ENCODE measurements at places on chromosomes 4 and X.

DNA sequence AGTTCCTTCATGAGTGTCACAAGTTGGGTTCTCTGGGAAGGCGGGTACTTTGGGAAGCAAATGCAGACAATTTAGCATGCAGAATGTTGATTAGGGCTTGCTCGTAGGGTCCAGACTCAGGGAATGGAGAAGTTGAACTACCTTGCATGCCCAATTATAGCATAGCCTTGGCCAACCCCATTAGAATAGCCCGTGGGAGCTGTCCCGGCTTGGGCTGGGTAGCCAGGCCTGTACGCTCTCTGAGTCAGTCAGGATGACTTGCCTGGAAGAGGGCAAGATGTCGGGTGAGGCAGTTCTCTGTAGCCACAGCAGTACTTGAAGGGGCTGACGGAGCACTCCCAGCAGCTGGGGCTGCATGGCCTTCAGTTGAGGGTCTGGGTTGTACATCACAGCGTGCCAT, 19.5 kb downstream of the KIAA0232 start:
- DNase-seq: no peak

- no peak for DNase-seq
Measured at GRCh38 chrX:46168254-46168653, 377.0 kb downstream of the ZNF674 start.

DNA sequence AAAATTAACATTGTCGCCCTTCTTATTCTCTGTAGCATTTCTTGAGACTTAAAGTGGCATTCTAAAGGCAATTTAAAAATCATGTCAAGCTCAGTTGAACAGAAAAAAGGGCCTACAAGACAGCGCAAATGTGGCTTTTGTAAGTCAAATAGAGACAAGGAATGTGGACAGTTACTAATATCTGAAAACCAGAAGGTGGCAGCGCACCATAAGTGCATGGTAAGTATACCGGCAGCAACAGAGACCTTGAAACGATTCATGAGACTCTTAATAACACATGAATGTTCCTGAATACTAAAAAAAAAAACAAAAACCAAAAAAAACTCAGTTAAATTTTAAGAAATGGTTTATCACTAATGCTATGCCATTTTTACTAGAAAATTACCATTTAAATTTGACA, 82.4 kb upstream of the HPRT1 start:
- DNase-seq: peak; percentile 42

GRCh38 chrX:703866-704265, 73.3 kb downstream of the SHOX start:
- DNase-seq: peak; percentile 1

DNA sequence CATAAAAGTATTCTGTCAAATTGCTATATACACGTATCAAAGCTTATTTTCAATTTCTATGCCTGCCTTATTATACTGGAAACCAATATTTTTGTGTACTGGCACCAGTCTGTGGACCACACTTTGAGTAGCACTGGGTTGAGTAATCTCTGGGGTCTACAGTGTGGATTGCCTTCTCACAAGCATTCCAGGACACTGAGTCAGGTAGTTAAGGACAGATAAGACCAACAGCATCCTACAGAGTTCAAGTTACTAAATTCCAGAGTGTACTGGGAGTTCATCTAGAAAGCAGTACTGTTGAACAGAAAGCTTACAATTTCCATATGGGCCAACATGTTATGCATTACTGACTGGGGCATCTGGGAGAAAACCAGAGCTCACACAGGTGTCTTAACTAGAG, 61.8 kb downstream of the VMA21 start:
- DNase-seq: no peak

DNA sequence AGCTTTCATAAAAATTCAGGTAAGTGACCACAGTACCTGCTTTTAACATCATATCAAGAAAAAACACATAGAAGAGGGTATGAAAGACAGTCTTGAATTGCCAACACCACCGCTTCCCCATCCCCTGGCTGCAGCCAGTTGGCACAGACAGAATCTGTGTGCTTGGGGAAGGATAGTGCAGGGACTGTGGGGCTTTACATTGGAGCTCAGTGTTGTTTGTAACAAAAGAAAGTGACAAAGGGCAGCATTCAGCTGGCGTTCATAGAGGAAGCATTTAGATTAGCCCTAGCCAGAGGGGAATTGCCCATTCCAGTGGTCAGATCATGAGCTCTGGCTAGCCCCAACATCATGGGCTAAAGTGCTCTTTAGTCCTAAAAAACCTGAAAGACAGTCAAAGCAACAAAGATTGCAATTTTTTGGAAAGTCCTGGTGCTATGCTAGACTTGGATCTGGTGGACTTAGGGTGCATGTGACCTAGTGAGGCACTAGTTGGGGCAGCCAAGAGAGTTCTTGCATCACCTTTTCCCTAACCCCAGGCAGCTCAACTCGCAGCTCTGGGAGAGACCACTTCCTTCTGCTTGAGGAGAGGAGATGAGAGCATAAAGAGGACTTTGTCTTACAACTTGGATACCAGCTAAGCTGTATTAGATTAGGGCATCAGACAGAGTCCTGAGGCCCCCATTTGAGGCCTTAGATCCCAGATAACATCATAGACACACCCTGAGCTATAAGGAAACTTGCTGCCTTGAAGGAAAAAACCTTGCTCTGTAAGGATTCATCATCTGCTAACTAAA, 1602.4 kb upstream of the ADGRL3 start:
- DNase-seq: no peak

DNA sequence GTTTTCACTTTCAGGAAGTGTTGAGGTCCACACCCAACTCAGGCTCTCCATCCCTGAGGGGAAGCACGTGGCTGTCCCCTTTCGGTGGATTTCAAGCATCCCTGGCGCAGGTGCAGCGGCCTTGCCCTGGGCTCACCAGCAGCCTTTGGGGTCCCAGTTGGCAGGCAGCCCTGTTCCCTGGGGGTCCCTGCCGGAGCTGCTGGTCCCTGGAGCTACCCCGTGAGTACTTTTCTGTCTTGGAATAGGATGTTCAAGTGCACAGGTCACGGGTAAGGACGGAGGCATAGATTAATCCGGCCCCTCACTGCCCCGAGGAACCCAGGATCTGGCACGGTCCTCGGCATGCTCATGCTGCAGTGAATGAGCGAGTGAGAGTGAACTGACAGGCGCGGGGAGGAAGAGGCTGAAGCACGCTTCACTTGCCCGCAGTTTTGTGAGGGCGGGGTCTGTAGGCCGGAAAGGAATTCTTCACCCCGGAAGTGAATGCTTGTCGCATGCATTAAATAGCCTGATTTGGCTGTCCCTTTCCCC, 117.2 kb upstream of the FAT1 start:
- DNase-seq: no peak

DNA sequence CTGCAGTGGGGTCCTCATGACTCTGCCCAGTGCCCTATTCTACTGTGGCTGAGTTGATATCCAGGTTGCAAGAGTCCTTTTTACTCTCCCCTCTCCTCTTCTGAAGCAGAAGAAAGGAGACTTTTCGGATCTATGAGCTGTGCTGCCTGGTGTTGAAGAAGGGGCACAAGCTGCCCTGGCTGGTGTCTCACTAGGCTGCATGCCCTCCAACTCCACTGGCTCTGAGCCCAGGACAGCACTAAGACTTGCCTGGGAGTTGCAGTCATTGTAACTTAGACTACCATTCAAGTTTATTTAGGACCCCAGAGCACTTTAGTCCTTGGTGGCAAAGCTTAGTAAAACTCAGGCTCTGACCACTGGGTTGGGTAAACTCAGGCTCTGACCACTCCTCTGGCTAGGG, 89.4 kb downstream of the GABRB1 start:
- DNase-seq: no peak

DNA sequence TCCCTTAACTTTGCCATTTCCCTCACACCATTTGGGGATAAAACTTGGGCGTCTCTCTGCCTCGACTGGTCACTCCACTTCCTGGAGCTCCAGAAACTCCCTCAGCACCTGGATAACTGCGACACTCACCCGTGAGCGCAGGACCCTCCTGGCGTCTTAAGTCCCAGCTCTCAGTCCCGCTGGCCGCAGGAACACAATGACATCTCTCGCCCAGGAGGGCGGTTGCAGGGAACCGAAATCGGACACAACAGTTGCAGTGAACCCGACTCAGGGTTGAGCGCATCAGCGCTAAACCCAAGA, 370.9 kb upstream of the SMIM31 start:
- no peak for DNase-seq

GRCh38 chr4:39825090-39825489, 127.2 kb downstream of the UBE2K start:
- DNase-seq: no peak

DNA sequence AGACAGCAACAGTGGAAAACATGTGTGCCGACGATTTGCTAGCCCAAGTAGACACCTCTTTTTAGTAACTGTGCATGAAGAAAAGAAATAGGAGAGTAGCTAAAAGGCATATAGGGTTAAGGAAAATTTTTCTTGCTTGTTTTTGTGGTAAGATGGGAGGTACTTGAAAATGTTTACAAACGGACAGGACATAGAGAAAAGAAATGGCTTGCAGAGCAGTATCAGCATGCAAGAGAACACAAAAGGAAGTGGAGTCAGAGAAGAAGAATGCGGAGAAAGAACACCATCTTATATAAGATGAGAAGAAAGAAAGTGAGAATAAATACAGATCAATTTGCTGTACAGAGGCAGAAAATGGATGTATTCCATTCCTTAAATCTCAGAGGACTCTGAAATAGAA, 263.7 kb upstream of the ETNPPL start:
- DNase-seq: no peak

- no peak for DNase-seq
Measured at GRCh38 chrX:20382518-20383297, 116.0 kb upstream of the RPS6KA3 start.

DNA sequence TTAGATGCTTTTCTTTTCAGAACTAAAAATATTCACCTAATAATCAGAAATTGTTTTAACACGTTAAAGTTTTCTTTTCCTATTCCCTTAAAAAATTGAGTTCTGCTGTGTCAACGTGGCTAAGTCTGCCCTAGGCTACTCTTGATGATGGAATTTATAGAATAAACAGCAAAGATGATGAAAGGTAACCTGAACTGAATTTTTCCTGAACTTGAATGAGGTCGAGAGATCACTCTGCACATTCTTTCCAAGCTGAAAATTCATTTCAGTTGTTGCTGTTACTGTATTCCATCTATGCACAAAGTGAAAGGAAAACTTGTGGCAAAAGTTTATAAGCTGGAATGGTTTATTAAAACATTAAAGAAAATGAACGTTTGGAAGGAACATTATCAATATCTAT, 245.9 kb upstream of the GIMD1 start:
- DNase-seq: peak; percentile 71

- DNase-seq: no peak
Measured at GRCh38 chr4:107906458-107907100, 24.8 kb upstream of the CYP2U1 start.

DNA sequence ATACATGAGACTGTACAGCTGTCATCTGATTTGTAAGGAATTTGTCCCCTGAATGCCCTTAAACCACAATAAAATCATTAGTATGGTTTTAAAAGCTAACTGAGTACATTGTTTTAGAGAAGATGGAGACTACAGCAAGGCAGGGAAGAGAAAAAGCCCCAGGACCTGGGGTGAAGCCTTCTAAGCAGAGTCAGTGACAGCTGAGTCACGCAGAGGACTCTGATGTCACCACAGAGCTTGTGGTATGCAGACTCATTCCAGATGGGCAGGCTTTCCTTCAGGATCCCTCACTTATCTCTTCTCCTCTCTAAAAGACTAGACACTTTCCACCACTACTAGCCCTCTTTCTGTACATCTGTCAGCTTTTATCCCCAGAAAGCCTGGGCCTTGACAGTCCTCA, 97.1 kb upstream of the ATOH1 start:
- peak; percentile 21 for DNase-seq

DNA sequence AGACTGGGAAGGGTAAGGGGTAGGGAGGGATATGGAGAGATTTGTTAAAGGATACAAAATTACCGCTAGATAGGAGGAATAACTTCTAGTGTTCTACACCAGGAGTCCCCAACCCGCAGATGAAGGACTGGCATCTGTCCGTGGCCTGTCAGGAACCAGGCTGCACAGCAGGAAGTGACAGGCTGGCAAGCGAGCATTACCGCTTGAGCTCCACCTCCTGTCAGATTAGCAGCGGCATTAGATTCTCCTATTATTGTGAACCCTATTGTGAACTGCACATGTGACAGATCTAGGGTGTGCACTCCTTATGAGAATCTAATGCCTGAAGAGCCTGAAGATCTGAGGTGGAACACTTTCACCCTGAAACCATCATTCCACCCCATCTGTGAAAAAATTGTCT, 27.9 kb upstream of the BBS7 start:
- no peak for DNase-seq

- no peak for DNase-seq
Measured at GRCh38 chrX:88655460-88655859, 91.6 kb upstream of the CPXCR1 start.
